CD4-positive, alpha-beta T cell (primary cell): ENCODE measurements at places on chromosomes 13 and 19.

GRCh38 chr13:53090461-53090860, 61.8 kb downstream of the OLFM4 start:
- DNase-seq: no peak

GRCh38 chr19:36266375-36266961, 51.6 kb downstream of the ZNF146 start:
- no peak for DNase-seq

DNA sequence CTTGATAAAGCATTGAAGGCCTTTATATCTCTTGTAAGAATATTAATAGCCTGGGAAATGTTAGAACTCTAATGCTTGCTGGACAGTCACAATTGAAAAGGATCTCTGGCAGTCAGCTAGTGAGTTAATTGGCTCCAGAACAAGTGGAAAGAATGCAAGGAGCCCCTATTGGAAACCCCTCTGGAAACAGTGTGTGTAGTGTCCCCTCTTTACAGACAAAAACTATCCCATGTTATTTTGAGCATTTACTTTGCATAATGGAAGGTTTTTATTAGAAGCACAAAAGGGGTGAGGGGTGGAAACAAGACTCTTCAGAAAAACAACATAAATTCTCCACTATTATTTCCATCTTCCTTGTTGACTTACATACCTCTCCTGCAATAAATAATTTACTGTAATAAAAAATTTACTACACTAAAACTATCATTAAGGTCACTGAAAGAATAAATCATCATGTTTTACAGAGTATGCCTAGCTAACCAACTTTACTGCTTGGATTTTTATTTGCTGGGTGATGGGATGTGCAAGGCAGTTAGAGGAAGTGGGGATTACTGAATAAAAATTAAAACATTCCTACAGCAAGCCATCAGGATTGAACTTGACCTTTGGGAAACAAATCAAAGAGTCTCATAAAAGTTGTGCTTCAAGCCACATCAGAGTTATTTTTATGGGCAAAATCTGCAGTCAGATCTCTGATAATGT, 610.4 kb downstream of the TBC1D4 start:
- no peak for DNase-seq

DNA sequence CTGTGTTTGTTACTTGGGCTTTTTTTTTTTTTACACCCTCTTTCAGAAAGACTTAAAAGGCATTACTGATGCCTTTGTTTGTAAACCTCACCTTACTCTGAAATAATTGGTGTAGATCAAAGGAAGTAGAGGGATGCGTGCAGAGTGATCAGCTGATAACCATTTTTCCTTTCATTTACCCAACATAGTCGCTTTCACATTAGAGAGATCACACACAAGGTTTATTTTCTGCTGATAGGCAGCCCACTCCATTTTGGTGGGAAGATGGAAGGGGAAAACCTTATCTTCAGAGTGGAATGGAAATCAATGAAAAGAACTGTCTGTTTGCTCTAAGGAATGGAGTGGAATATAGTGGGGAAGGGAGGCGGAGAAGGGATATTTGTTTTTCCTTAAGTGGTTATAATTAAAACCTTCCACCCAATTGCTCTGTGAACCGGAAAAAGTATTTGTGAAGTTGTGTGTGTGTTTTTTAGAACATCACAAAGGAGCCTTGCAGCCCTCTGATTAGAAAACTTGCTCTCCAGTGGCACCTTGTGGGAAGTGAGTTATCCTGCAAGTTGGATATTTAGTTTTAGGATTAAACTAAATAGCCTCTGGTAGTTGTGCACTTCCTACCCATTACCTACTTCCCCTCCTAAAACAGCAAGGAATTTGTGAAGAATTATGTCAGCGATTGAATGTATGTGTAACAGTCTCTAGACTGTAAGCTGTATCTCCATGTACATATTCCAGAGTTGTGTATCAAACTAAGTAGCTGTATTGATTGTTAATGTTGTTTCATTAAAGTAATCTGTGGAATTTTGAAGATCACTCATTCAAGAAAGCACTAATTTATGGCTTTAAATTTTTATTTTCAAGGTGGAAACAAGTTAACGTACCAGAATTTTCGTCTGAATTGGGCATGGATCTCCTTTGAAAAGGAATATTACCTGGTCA, 76.8 kb downstream of the FREM2 start:
- no peak for DNase-seq

GRCh38 chr19:4452230-4452990, 5.2 kb downstream of the UBXN6 start:
- peak; percentile 28 for DNase-seq

DNA sequence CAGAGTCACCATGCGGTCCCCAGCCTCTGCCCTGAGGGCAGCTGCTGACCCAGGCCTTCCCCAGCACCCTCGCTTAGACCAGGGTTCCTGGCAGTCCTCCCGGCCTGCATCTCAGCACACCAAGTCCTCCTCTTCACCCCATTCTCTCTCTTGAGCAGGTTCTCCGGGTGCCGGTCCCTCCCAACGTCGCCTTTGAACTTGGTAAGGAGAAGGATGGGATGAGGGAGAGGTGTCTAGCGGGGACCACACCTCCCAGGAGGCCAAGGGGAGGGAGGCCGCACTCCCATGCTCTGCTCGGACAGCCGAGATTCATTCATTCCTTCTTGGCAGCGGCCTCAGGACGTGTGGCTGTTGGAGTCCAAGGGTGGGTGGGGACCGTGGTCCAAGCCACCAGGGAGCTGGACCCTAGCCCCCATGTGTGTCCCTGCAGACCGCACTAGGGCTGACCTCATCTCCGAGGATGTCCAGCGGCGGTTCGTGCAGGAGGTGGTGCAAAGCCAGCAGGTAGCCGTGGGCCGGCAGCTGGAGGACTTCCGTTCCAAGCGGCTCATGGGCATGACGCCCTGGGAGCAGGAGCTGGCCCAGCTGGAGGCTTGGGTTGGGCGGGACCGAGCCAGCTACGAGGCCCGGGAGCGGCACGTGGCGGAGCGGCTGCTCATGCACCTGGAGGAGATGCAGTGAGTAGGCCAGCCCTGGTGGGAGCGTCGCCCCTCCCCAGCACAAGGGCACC, 9.4 kb downstream of the ARHGEF1 start:
- no peak for DNase-seq

- peak; percentile 22 for DNase-seq
Observed at GRCh38 chr13:28031896-28032288, 43.4 kb upstream of the URAD start.

DNA sequence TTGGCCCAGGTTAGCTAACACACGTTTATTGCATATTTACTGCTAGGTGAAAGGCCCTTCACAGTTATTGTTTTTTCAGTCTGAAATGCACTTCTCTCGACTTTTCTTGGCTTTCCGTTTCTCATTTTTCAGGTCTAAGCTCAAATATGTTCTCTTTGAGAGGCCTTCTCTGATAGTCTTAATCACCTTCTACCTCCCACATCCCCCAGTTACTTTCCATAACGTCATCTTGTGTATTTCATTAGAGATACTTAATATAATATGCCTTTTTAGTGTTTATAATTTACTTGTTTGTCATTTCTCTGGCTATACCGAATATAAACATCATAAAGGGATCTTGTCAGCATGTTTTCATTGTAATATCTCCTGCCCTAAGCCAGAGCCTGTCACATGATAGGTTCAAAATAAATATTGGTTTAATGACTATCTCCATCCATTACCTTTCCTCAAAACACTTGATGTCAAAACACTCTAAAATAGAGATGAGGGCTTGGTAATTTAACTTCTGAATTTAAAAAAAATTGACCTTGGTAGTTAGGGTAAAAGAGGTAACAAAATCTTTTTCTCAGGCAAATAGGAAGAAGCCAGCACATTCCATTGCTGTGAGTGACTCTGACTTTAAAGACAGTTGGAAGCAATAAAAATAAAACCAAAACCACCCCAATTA, 168.6 kb upstream of the RFC3 start:
- no peak for DNase-seq

GRCh38 chr13:98083936-98084335, 59.0 kb upstream of the FARP1 start:
- no peak for DNase-seq

DNA sequence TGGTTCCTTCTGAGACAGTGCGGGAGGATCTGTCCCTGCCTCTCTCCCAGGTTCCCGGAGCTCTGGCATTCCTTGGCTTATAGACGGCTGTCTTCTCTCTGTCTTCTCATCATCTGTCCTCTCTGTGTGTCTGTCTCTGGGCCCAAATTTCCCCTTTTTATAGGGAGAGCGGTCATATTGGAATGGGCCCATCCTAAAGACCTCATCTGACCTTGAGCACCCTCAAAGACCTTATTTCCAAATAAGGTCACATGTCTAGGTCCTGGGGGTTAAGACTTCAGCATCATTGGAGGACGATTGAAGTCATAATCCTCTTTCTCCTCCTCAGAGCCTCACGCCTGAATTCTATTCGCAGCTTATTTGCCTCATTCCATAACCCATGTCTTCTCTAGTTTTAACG, 98.4 kb downstream of the RAB20 start:
- DNase-seq: no peak

DNA sequence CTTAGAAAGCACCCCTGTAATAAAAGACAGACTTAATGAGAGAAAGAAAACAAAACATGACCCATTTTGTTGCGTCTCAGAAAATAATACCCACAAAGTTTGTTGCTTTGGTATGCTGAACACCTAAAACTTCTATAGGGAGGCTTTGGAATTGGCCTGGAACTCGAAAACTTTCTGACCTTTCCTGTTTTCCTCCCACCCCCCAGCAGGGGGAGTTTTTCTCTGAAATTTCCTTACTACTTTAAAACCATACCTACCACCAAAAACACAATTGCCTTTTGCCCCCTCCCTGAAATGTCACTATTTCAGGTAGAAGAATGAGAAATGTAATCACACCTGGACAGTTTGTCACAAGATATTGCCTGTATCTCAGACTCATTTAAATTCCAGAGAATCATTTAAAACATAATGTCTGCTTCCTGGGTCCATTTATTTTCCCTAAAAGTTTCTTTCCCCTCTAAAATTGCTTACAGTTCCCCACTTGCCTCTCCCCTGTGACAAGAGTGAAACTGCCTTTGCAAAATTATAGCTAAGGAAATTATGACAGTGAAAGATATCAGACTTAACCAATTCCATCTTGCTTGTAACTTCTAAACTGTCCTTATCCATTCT, 2700.2 kb downstream of the PCDH9 start:
- no peak for DNase-seq

- DNase-seq: no peak
Observed at GRCh38 chr13:61563645-61564044, 148.0 kb upstream of the PCDH20 start.

DNA sequence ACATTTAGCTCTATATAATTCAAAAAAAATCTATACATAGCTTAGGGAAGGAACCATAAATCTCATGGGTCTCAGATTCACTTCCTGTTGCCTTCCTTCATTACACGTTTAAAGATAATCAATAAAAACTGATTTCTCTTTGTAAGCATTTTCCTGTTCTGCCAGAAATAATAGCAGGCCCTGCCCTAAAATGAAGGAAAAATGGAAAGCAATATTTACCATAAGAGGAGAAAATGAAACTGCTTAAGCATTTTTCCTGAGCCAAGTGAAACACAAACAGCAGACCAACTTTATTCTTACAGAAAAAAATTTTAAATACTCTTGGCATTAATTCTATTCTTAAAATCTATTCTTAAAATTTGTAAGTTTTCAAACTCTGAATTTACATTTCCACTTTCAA, 4.0 kb downstream of the LHFPL6 start:
- DNase-seq: no peak

- DNase-seq: no peak
Observed at GRCh38 chr13:104008541-104009435, 942.6 kb upstream of the SLC10A2 start.

- no peak for DNase-seq
Observed at GRCh38 chr13:39858794-39859193, 203.3 kb downstream of the COG6 start.

DNA sequence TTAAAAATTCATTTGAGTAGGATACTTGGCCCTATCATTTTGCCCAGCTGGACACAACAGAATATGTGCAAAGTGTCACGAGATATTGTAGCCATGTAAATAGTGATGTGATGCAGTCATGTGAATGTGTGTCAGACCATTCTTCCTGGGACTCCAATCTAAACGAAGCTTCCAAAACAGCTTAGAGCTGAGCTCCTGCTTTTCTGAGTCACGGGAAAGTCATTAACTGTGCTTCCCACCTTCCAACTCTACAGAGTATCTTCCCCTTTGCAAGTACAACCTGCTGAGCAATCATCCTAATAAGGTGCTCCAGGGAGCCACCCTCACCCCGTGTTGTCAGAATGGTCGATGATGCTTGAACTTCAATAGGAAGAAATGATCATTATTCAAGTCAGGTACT, 294.7 kb downstream of the MYO16 start:
- DNase-seq: no peak

- DNase-seq: no peak
Observed at GRCh38 chr19:29770648-29771047, 41.1 kb upstream of the CCNE1 start.

DNA sequence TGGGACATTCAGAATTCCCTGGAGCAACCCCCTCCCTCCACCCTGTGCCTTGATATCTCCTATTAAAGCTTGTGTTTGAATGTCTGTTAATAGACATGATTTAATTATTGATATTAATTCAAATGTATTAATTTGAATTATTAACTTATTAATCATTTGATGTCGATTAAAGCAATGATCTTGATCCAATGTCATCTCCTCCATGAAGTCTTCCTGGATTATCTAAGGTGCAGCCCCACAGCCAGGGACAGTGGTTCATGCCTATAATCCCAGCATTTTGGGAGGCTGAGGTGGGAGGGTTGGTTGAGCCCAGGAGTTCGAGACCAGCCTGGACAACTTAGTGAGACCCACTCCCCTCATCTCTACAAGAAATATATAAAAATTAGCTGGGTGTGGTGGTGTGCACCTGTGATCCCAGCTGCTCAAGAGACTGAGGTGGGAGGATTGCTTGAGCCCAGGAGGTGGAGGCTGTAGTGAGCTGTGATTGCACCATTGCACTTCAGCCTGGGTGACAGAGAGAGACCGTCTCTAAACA, 9.6 kb downstream of the FEM1A start:
- no peak for DNase-seq

GRCh38 chr13:23443878-23444277, 10.4 kb upstream of the SACS start:
- DNase-seq: no peak

DNA sequence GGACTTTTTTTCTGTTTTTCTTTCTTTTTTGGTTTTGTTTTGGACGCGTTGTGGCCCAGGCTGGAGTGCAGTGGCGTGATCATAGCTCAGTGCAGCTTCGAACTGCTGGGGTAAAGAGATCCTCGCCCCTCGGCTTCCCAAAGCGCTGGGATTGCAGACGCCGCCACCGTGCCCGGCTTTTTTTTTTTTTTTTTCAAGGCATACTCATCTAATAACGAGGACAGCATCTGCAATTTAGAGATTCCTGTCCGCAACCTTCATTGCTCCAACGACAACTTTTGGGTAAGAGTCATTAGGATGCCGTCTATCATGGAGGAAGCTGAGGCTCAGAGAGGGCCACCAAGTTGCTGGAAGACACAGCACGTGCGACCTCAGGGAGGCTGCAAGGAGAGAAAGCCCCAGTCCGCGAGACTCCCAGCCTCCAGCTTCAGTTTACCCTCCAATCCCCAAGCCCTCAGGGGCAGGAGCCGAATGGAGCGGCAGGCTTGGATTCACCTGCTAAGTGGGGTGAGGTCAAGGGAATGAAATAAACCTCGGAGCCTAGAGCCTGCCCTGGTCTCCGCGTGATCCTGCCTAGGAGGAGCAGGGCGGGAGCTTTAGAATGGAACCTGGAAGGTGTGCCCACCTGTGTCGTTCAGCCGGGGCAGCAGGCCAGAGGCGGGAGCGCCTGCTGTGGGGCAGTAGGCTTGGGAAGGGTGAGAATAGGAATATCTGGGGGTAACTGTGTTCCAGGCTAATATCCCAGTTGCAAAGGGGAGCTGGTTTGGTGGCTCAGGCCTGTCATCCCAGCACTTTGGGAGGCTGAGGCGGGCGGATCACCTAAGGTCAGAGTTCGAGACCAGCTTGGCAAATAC, 676 bp upstream of the POLRMT start:
- no peak for DNase-seq
